ENCODE measurements at places on chromosomes 16 and 17. TPM values are rescaled to one million over a fixed set of nuclear protein-coding genes. Genes with fewer than 3 reads are reported as not detected.

- H3K27me3 ChIP-seq: peaks cover 7% of the 10 kb centered on the region
- DNase-seq: no peak
- no peaks in the 10 kb centered on the region for H3K36me3 ChIP-seq
- H3K4me1 ChIP-seq: peaks cover 9% of the 10 kb centered on the region
- H3K27ac ChIP-seq: no peak overlapping the region
Observed at GRCh38 chr17:65278050-65278819, 141.1 kb downstream of the RGS9 start.

DNA sequence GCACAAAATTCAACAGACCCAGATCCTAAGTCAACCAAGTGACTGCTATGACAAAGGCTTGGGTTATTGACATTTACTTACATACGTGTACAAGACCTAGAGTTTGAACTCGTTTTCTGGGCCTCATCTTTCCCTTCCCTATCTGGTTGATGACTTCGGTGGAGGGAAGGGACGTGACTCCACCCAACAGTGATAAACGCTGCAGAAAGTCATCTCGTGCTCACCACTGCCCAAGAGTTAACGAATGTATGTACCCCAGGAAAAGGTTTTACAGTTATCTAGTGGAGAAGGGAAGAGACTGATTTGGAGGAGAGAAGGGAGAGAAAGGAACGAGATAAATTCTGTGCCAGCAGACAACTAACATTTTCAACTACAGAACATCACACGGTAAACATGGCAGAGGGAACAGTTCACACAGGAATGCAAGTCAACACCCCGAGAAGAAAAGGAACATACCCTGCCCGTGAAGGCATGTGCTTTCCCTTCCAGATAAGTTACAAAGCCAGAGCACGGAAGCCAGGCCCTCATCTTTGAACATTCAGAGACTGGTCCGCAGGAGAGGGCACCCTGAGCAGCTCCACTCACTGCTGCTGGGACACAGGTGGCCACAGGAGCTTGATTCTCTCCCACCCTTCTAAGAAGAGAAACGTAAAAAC lies 13.9 kb upstream of the CYTH1 start:
- no peaks in the 10 kb centered on the region for H3K27me3 ChIP-seq
- peak overlapping the region; percentile 42 for H3K4me3 ChIP-seq
- peaks cover 37% of the 10 kb centered on the region for H3K4me1 ChIP-seq
- peaks cover 46% of the 10 kb centered on the region for H3K36me3 ChIP-seq
- no peak overlapping the region for H3K27ac ChIP-seq

C17orf50 gene
- not detected for total RNA-seq

GRCh38 chr17:39429600-39429999 lies 21.5 kb downstream of the MED1 start:
- H3K27ac ChIP-seq: no peak overlapping the region
- H3K4me3 ChIP-seq: no peak overlapping the region
- H3K27me3 ChIP-seq: no peaks in the 10 kb centered on the region
- H3K36me3 ChIP-seq: peaks cover 3% of the 10 kb centered on the region
- no peak for DNase-seq

GRCh38 chr16:85897382-85897781 lies 1.6 kb upstream of the IRF8 start:
- H3K4me1 ChIP-seq: peaks cover 12% of the 10 kb centered on the region
- H3K4me3 ChIP-seq: peak overlapping the region; percentile 91
- H3K27ac ChIP-seq: no peak overlapping the region
- H3K27me3 ChIP-seq: no peaks in the 10 kb centered on the region
- no peak for DNase-seq

DNA sequence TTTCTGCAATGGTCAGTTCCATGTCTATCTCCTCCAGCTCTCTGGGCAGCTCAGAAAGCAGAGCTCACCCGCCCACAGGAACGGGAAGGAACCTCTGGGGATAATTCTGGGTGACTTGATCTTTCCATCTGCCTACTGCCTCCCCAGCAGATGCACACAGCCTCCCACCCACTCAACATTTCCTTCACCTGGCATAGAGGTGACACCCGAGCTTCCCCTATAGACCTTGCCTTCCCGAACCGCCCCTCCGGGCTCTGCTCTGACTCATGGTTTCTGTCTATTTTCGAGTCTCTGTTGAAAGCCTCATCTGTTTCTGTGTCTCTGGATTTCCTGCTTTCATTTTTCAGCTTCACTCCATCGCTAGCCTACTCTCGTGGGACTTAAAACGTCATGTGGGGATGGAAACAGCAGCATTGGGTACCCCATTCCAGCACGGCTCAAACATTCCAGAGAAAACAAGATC lies 11.4 kb downstream of the GGA3 start:
- H3K27me3 ChIP-seq: no peaks in the 10 kb centered on the region
- peak overlapping the region; percentile 76 for H3K4me3 ChIP-seq

RHBDF1 gene
- total RNA-seq: not detected

- peaks cover 7% of the 10 kb centered on the region for H3K36me3 ChIP-seq
- H3K27ac ChIP-seq: peak overlapping the region; percentile 3
- H3K4me3 ChIP-seq: peak overlapping the region; percentile 59
- H3K27me3 ChIP-seq: no peaks in the 10 kb centered on the region
- no peak for DNase-seq
Observed at GRCh38 chr17:49656247-49656646, 21.6 kb downstream of the SPOP start.

- H3K4me3 ChIP-seq: no peak overlapping the region
- H3K27me3 ChIP-seq: no peaks in the 10 kb centered on the region
- peaks cover 6% of the 10 kb centered on the region for H3K4me1 ChIP-seq
- DNase-seq: no peak
- no peaks in the 10 kb centered on the region for H3K36me3 ChIP-seq
Observed at GRCh38 chr17:75737133-75737962, 16.1 kb downstream of the ITGB4 start.

DNA sequence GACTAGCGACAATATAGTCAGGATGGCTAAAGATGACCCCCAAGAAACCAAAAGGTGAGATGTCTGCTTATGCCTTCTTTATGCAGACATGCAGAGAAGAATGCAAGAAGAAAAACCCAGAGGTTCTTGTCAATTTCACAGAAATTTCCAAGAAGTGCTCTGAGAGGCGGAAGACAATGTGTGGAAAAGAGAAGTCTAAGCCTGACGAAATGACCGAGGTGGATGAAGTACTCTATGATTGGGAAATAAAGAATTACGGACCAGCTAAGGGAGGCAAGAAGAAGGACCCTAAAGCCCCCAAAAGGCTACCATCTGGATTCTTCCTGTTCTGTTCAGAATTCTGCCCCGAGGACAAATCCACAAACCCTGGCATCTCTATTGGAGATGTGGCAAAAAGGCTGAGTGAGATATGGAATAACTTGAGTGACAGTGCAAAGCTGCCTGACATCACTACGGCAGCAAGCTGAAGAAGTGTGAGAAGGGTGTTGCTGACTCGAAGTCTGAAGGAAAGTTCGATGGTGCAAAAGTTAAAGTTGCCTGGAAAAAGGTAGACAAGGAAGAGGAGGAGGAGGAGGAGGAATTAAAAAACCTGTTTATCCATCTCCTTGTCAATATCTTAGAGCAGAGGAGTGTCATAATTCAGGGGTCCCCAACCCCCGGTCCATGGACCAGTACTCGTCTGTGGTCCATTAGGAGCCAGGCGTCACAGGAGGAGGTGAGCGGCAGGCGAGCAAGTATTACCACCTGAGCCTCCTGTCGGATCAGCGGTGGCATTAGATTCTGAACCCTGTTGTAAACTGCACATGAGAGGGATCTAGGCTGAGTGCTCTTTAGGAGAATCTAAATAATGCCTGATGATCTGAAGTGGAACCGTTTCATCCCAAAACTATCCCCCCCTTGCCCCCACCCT lies 25.1 kb upstream of the ADGRG1 start:
- peaks cover 3% of the 10 kb centered on the region for H3K36me3 ChIP-seq
- no peaks in the 10 kb centered on the region for H3K27me3 ChIP-seq
- DNase-seq: no peak
- H3K27ac ChIP-seq: peak overlapping the region; percentile 88
- peaks cover 52% of the 10 kb centered on the region for H3K4me1 ChIP-seq
- no peak overlapping the region for H3K4me3 ChIP-seq

DNA sequence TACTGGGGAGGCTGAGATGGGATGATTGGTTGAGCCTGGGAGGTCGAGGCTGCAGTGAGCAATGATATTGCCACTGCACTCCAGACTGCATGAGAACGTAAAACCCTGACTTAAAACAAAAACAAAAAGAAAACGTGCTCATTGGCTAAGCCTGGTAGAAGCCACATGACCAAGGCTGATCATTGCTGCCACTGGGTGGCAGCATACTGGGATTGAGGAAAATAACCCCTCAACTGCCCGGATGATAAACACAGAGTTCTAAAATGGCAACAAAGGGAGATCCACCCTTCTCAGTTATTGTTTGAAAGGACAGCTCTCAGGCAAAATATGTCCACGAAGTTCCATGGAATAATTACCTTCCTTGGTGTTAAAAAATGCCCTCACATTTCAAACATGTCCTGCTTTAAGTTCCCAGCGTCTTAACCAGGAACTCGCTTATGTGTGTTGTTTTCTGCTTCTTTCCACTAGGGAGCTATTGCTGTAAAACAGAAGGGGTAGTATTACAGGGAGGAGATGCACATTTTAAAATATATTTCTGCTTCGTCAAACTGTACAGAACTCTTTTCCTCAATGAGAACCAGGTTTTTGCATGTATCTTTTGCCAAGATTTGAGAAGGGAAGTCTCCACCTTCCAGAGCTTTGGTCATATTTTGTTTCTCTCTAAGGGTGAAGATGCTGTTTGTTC lies 675.3 kb downstream of the MAF start:
- no peak overlapping the region for H3K27ac ChIP-seq
- no peak overlapping the region for H3K4me3 ChIP-seq
- H3K36me3 ChIP-seq: peaks cover 36% of the 10 kb centered on the region
- no peaks in the 10 kb centered on the region for H3K27me3 ChIP-seq
- no peaks in the 10 kb centered on the region for H3K4me1 ChIP-seq

KRT33A gene
- total RNA-seq: not detected

- peak overlapping the region; percentile 73 for H3K27ac ChIP-seq
- no peaks in the 10 kb centered on the region for H3K27me3 ChIP-seq
- H3K4me3 ChIP-seq: peak overlapping the region; percentile 80
Observed at GRCh38 chr17:47694581-47695428, 844 bp downstream of the TBKBP1 start.

MARCHF10 gene
- total RNA-seq: 0.69 TPM

GRCh38 chr17:77404812-77405581 lies 264.2 kb downstream of the SEC14L1 start:
- H3K27ac ChIP-seq: peak overlapping the region; percentile 98
- DNase-seq: peak; percentile 77
- peaks cover 3% of the 10 kb centered on the region for H3K36me3 ChIP-seq
- H3K4me1 ChIP-seq: peaks cover 97% of the 10 kb centered on the region

DNA sequence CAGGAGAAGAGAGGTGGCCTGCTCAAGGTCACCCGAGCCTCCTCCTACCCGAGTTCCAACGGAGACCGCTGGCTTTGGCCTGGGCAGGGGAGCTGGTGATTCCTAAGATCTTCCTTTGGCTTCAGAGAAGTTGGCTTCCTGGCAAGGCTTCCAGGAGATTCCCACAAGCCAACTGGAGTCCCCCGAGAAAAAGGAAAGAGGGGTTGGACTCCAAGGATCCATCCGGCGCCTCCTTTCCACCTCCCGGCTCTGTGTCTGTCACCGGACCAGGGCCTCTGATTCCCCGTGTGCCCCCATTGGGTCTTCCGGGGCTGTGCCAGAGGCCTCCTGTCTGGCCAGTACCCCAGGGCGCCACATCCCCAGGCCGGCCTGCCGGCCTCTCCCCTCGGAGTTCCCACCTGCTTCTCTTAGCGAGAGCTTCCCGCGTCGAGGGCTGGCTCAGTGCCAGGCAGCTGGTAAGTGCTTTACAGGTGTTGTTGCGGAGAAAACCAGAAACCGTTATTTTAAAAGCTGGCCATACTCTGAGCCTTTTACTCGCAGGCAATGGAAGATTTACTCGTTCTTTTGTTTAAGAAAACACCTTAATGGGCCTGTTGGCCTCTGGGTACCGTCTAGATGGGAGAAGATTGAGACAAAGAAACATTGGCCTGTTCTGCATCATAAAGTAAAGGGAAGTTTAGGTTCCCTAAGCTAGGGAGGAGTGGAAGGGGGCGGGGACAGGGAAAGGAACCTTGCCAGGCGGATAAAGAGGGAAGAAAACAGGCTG lies 258.4 kb upstream of the SDK2 start:
- no peak for DNase-seq
- H3K4me1 ChIP-seq: peaks cover 16% of the 10 kb centered on the region
- H3K27ac ChIP-seq: no peak overlapping the region
- peak overlapping the region; percentile 86 for H3K4me3 ChIP-seq
- no peaks in the 10 kb centered on the region for H3K36me3 ChIP-seq
- H3K27me3 ChIP-seq: peaks cover 48% of the 10 kb centered on the region

PRKCB gene
- 129 TPM for total RNA-seq

DNA sequence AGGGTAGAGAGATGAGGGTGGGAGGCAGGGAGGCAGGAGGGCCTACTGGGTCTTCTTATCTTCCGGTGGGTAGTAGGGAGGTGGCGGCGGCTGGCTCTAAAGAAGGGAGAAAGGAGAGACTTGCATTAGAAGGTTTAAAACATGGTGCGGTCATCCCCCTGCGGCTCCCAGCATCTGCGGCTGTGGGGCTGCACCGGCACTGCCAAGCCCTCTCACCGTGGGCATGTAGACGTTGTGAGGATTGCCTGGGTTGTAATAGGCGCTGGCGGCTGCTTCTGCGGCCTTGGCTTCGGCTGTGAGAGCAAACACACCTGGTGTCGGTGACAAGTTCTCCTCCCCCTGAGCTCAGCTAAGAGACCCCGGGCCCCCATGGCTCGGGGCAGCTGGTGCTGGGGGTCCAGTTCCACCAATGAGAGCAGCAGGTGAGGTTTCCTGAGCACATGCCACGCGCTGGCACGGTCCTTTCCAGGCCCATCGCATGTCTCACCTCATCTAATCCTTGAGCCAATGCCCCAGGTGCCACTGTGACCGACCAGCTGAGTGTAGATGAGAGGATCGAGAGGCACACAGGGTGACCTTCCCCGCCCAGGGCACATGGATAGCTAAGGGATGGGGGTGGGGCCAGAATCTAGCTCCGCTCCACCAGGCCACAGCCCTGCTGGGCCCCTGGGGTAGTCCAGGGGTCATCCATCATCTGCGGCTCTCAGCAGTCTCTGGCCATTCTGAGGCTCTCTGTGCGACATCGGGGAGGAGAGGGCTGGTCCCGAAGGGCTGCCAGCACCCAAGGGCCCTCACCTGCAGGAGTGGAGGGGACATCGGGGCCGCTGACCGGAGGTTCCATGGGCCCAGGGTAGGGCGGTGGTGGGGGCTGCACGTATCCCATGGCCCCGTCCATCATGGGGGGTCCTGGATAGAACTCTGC lies 2.7 kb upstream of the UNC13D start:
- peak overlapping the region; percentile 19 for H3K27ac ChIP-seq
- H3K36me3 ChIP-seq: peaks cover 8% of the 10 kb centered on the region
- no peak overlapping the region for H3K4me3 ChIP-seq
- DNase-seq: no peak

CSF3 gene
- total RNA-seq: not detected

GRN gene
- total RNA-seq: 27.5 TPM

DNA sequence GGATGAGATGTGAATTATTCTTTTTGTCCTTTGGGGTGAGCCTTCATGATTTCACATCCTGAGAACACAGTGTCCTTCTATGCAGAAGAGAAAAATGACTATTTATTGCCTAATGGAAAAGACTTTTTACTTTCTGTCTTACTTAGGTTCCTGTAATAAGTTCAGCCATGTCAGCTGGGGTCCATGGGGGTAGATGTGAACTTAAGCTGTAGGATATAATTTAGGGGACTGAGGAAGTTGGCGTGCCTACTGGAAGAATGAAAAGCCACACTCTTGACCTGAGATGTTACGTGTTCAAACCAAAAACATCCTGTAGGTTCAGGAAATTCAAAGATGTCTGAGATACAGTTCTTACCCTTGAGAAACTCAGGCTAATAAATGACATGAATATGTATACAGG lies 660.5 kb downstream of the TOX3 start:
- H3K36me3 ChIP-seq: no peaks in the 10 kb centered on the region
- H3K4me3 ChIP-seq: no peak overlapping the region
- H3K27ac ChIP-seq: no peak overlapping the region
- H3K4me1 ChIP-seq: no peaks in the 10 kb centered on the region
- no peak for DNase-seq
